Endothelial cell of umbilical vein (primary cell): ENCODE measurements at places on chromosomes 6 and 20. TPM values are rescaled to one million over a fixed set of nuclear protein-coding genes. Genes with fewer than 3 reads are reported as not detected.

SLC44A4 gene
- 0.12 and 0.84 TPM in 2 replicates for total RNA-seq

CAPN11 gene
- 1.4 and 1.8 TPM in 2 replicates for total RNA-seq

MATN4 gene
- total RNA-seq, result 0.14 TPM in 1 of 2 replicates, not detected in the other

EYS gene
- 0.27 and 0.81 TPM in 2 replicates for total RNA-seq

MMP24 gene
- total RNA-seq, result 0.27 and 0.32 TPM in 2 replicates

SPACA1 gene
- total RNA-seq, result not detected in 2 replicates

PHACTR2 gene
- 160 and 178 TPM in 2 replicates for total RNA-seq
